Stimulated activated CD8-positive, alpha-beta memory T cell treated with anti-CD3 and anti-CD28 coated beads, Interleukin-4, amount 100 ng/mL, for 1 hour (primary cell): ENCODE measurements at places on chromosomes 7 and 10.

DNA sequence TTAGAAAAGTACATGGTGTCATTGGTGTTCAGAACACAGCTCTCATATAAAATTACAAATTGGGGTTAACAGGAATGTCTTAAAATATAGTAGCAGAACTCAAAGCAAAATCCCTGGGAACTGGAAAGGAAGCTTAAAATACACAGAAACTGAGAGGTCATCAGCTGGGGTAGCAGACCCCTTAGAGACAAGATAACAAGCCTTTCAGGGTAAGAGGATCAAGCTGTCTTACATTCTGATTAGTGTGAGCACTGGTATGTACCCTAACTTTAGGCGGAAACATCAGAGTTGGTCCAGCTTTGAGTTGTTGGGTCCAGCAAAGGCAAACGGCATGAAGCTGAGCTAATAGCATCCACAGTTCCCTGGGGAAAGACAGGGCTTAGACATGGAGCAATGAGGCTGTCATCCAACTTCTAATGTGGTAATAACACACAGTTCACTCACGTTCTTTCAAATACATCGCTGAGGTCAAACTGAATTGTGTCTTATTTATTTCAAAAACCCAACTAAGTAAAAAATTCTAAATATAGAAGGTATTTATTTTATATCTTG is 32.6 kb downstream of the ARHGAP21 start:
- DNase-seq, result no peak

- no peak for DNase-seq
Observed at GRCh38 chr7:17033245-17033644, 151.5 kb upstream of the AGR3 start.

DNA sequence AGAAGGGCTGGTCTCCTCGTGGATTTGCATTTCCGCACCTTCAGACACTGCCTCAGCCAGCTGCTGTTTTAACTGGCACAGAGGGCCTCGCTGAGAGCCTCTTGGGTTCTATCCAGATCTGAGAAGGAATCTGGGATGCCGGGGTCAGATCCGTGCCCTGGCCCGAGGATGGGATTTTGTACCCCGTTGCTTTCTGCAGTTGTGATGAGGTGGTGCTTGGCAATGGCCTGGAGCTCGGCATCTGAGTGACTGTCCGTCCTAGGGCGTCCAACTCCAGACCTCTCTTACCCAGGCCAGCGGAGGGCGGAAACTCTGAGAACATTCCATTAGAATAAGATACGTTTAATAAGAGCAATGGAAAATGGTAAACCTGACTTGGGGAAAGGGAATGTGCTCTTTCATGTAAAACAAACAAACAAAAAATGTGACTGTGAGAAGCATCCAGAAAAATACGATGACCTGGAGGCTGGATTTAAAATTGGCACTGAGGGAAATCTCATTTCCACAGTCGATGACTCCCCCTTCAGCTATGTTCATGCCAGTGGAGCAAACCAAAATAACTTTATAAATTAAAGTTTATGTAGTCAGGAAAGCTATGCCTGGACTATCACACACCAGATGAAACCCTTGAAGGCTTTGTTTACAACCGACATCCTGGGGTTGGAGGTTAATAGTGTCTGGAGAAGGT is 39.6 kb downstream of the GRK5 start:
- DNase-seq, result no peak

DNA sequence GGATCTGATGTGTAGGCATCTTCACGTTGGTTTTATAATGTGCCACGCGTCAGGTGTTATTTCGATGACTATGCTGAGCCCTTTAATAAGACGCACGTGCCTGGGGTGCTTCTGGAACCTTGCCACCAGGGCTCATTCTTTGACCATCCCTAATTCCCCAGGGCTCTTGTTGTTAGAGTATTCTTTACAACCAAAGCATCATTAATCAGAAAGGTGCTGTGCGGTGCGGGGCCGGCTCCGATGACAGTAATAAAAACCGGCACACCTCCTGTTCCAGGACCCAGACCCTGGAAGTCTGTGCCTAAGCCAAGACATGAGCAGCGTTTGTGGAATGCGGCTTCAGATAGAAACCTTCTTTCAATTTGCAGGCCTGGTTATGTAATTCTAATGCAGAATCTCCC is 58.4 kb downstream of the MGMT start:
- no peak for DNase-seq

DNA sequence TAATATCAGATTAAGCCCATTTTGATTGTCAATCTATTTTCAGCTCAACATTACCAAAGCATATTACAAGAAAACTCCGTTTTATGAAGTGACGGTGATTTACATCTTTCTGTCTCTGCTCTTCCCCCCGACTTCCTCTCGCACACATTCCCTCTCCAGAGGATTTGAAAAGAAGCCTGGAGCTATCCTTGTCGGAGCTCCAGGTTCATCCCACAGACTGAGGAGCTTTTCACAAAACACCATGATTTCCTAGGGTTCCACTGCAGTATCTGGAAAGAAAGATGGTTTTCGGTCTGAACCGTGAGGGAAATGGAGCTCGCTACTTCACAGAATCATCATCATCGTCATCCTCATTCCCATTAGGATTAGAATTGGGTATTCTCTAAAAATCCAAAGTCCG is 655.5 kb upstream of the MGMT start:
- no peak for DNase-seq

GRCh38 chr10:110067960-110068770 is 60.4 kb downstream of the ADD3 start:
- DNase-seq, result no peak

DNA sequence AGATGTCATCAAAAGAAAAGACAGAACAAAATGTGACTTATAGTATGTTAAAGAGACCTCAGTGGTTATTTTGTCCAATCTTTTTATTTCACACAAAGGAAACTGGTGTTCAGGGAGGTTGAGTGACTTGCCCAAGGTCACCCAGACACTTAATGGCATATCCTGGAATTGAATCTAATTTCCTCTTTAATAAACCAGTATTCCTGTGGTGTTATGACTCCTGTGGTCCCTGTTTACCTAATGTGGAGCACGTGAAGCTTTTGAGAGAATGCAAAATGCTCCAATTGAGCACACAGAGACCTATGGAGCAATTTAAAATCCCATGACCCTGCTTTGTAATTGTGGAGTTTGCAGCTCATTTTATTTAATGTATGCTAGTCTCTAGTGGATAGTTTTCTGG is 251.9 kb downstream of the REEP3 start:
- no peak for DNase-seq

DNA sequence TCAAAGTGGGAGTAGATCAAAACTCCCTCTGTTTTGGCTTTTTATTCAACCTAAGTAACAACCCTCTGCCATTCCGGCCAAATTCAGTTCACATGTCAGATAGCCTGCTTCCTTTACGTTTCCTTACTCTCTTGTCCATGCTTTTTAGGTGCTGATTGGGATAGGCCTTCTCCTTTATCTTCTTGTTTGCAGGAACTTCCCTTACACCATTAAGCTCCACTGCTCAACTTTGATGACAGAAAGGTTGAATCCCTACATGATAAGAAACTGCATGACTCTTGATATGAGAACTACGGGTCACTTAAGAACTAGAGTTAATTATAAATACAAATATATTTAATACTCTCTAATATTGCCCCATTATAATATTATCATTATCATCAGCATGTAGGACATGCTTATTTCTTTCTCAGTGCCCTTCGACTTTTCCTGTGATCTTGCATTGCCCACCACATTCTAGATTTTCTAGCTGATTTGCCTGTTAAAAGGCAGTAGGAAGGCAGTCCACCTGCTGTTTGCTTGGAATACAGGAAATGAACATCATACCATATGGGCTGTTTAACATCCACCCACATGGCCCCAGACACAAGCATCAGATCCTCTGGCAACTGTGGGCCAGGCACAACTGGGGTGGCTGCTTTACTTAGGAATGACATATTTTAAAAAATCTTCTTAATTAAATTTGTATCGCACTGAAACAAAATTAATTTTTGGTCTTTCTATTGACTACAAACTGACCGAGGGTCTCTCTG is 59.7 kb upstream of the CCDC6 start:
- no peak for DNase-seq

DNA sequence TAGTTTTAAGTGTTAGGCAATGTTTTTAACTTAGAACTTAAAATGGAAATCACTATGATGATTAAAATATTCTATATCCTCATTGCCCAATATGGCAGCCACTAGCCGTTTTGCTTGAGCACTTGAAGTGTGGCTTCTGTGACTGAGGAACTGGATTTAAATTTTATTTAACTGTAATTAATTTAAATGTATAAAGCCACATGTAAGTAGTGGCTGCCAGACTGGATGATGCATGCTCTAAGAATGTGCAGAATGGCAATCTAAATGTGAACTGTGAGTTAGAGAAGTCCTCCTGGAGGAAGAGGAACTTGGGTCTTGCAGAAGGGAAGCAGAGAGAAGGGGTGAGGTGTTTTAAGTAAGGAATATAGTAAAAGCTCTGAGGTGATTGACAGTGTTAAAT is 451.4 kb downstream of the SUGCT start:
- DNase-seq, result no peak

GRCh38 chr7:82559193-82559805 is 115.7 kb upstream of the CACNA2D1 start:
- no peak for DNase-seq

DNA sequence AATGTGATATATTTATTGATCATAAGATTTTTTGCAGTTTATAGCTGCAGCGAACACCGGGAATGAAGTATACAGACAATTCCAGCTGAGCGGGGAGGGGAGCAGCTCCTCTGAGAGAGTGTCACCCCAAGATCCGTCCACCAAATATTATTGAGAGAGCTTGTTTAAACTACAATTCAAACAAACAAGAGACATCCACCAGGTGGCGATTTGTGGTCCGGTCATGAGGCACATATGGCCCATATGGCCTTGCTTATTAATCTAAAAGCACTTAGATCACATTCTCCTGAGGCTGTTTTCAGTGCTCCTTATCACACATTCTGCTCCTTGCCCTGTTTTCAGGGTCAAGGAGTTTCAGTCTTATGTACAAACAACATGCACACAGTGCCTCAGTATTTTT is 83.1 kb downstream of the THSD7A start:
- no peak for DNase-seq

DNA sequence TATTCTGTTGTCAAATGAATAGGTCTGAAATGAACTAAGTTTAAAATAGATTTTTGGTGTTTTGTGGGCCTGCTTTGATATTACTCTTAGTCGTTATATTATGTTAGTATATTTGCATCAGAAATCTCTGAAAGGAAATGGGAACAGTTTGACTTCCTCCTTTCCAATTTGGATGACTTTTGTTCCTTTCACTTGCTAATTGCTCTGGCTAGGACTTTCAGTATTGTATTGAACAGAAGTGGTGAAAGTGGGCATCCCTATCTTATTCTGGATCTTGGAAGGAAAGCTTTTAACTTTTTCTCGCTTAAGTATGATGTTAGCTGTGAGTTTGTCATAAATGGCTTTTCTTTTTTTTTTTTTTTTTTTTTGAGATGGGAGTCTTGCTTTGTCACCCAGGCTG is 273.6 kb upstream of the DKK1 start:
- no peak for DNase-seq

DNA sequence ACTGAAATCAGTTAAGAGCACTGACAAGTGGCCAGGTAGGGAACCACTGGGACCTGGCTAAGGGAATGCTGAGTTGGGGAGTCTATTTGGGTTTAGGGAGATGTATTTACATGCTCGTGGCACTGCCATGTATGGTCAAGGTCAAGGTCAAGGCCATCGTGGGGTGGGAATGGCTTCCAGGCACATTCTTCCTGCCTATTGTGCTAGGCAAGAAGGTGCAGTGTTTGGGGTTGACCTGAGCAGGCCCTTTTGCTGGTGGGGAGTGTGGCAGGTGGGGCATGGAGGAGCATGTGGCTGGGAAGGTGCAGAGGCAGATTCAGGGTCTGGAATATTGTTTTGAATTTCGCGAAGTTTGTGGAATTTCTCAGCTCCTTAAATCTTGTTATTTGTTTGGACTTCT is 17.8 kb downstream of the FAM241B start:
- no peak for DNase-seq

DNA sequence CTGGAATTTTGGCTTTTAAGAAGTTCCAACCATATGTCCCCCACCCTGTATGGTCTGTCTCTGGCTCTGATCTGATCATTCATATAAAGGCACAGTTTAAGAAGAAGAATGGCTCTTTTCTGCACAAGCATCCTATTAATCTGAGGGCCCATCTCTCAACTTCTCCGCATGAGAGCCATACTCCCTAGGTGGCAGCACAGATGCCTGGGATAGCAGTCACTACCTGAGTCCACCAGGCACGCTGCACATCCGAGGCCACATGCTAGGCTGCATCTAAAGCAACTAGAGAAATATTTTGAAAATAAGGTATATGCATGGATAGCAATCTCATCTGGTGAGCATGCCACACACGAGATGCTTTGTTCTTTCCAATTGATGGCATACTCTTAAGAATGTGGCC is 565.5 kb downstream of the PARD3 start:
- DNase-seq, result no peak

DNA sequence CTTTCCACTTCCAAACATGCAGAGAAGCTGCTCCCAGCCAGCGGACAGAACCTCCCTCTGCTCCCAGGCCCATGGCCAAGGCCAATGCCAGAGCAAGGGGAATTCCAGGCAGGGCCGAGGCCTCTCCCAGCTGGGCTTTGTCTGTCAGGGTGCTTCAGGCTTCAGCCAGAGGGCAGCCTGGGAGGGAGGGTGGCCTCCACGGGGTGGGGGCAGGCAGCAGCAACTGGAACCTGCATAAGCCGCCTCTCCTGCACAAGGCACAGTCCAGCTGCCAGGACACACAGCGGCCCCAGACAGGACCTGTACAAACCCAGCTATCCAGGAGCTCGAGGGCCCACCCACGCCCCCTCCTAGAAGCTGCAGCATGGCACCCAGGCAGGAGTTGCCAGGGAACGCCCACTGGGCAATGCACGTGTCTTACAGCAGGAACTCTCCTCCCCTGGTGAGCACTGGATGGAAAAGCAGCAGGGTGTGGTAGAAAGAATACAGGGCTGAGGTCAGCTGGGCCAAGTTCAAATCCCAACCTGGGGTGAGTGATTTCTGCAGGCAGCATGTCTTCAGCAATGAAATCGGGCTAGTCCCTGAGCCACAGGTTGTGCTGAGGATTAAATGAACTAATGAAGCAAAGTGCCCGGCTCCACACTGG is 7.6 kb downstream of the FAM53B start:
- no peak for DNase-seq

DNA sequence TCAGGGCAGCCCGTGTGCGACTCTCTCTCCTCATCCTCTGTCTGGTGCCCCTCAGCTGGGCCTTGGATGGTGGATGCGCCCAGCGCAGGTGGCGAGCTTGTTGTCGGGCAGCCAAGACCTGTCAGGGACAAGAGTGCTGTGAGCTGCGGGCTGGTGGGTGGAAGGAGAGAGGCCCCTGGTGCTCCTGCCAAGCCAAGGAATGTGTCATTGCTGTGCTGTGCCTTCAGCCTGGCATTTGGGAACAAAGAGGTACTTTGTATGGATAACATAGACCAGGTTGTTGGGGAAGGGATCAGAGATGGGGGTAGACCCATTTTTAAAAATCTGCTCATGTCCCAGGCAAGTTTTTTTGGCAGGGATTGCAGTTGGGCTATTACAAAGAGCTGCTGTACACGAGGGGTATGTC is 120.9 kb downstream of the PKD1L1 start:
- DNase-seq, result no peak

DNA sequence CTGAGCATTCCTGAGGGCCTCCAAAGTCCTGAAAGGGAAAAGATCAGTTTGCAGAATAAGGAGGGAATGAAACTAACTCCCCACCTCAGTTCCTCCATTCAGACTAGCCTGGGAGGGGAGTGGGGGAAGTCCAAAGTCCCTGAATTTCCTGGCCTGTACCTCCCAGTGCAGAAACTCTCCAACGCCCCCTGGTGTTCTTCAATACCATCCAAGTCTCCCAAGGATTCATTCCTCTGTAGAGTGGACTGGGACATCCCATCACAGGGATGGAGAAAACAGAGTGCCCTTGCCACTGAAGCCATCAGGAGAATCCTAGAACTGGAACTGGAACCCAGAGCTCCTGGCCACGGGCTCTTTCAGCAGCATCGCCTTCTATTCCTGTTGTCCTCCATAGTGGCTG is 1.6 kb upstream of the COL13A1 start:
- DNase-seq, result no peak
